ENCODE measurements at places on chromosomes 7 and 10. TPM values are rescaled to one million over a fixed set of nuclear protein-coding genes. Genes with fewer than 3 reads are reported as not detected.
A peak's percentile ranks its signal among the peaks of the same experiment; 100 is the strongest.

- DNase-seq: no peak
Observed at GRCh38 chr7:20742913-20743312, 43.8 kb downstream of the SP8 start.

GRCh38 chr10:103622286-103622685 lies 128.8 kb downstream of the NEURL1 start:
- no peak for DNase-seq

The ASZ1 gene
- total RNA-seq: 1.0 TPM

The PAPSS2 gene
- 71.8 TPM for total RNA-seq

The EIF3A gene
- 112 TPM for total RNA-seq

The CISD1 gene
- total RNA-seq: 43.6 TPM

The IRF5 gene
- 6.3 TPM for total RNA-seq

GRCh38 chr7:151518105-151518946 lies 1.4 kb downstream of the RHEB start:
- DNase-seq: peak; percentile 36

GRCh38 chr7:114050571-114050970 lies 131.8 kb upstream of the PPP1R3A start:
- DNase-seq: no peak

The THSD7A gene
- total RNA-seq: 0.45 TPM

Measured in SK-MEL-5 (cell line).